Stimulated activated CD4-positive, alpha-beta T cell treated with anti-CD3 and anti-CD28 coated beads, TNF-alpha, amount 100 ng/mL, for 4 hours (primary cell): ENCODE measurements at places on chromosomes 3 and 15.

DNA sequence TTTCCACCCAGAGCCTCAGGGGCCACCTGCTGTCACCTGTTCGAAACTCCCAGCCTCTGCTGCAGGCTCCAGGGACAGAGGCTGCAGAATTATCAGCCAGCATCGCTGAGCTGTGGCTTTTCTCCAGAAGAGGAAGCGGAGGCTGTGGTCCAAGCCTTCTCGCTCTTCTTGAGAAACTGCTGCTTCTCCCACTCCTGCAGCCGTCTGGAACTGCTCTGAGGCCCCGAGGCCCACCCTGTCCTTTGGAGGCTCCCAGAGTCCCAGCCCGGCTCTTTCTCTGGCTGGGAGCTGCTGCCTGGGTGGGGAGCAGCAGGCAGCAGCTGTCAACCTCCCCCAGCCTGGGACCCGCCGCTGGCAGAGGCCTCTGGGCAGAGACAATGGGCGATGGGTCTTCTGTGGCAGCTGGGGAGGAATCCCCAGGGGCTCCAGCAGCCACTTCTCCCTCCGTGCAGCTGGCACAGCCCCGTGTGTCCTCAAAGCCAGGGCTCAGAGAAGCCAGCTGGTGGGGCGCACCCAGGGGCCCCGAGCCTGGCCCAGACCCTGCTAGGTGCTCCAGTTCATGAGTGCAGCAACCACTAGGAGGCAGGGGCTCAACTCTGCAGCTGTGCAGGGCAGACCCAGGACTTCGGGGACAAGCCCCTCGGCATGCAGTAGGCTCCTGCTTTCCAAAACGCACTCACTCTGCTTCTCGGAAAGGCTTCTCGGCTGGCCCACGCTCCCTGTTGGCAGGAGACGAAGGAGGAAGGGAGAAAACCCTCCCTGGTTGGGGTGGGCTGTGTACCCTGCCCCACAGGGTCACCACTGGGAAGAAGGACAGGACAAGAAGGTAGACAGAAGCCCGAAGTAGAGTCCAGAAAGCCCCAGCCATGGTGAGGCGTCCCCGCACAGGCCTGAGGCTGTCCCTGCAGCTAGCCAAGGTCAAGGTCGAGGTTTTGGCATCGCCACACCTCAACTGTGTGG, 49.9 kb upstream of the FURIN start:
- peak; percentile 17 for DNase-seq

- DNase-seq, result no peak
These were observed 11.4 kb downstream of the LMOD3 start for GRCh38 chr3:69110941-69111546.

DNA sequence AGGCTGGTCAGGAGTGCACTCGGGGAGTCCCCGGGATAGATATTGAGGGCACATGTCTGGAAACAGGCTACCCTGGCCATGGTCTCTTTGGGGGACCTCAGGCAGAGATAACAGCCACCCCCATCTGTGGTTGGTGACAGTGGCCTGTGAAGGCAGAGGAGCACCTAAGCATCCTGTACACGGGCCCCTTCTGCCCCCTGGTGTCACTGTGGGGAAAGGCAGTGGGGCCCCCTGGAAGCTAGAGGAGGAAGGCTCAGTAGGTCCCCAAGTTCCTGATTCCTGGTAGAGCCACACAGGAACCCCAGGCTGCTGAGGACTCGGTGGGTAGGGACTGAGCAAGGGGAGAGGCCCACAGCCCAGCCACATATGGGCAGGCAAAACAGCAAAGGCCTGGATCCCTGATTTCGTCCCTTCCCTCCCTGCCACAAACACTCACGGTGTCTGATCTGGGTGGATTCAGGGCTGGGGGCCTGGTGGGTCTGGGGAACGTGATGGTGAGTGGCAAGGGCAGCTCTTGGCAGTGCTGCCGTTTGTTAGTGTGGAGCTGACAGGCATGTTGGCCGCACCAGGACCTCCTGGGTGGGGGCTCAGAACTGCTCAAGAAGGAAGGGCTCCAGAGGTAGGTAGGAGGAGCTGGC, 14.1 kb upstream of the CXCR6 start:
- peak; percentile 44 for DNase-seq

DNA sequence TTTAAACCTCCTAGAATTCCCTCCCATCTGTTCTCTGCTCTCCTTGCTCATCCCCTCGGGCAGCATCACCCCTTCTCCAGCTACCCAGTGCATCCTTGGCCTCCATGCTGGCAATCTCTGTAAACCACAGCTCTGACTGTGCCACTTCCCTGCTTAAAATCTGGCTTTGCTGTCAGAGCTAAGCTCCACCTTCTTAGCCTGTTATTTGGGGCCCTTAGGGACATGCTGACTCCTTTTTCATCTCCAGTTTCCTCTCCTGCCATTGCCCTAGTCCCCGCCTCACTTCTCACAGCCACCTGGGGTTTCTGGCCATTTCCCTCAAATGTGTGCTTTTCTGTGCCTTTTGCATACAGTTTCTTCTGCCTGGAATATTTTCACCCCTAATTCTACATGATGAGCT, 5.7 kb downstream of the SLC6A20 start:
- no peak for DNase-seq

DNA sequence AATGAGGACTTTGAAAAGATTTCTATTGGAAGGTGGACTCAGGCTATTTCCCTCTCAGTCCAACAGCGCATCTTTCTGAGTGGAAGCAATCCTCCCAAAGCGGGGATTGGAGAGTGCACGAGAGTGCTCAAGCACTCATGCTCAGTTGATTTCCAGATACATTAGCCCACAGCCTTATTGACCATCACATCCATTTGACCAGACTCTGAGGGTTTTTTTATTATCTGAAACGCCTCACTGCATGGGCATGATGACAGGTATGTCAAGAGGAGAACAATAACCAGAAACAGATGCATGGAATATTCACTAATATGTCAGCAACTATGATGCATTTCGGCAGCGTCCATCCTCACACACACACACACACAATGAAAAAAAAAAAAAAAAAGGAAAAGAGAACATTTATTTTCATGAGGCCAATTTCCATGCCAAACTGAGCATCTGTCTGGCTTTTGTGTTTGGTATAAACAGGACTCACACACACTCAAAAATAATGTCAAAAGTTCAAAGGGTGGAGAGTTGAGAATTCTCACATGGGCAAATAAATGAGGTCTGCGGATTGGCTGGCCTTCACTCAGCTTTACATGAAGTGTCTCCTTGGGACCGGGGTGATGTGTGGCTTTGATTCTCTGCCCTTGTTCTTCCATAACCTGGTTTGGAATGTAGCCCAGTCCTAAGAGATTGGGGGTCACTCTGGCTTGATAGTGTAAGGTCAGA, 371.6 kb downstream of the MCTP2 start:
- DNase-seq, result no peak

GRCh38 chr3:177463863-177464262, 266.6 kb upstream of the TBL1XR1 start:
- DNase-seq, result no peak

DNA sequence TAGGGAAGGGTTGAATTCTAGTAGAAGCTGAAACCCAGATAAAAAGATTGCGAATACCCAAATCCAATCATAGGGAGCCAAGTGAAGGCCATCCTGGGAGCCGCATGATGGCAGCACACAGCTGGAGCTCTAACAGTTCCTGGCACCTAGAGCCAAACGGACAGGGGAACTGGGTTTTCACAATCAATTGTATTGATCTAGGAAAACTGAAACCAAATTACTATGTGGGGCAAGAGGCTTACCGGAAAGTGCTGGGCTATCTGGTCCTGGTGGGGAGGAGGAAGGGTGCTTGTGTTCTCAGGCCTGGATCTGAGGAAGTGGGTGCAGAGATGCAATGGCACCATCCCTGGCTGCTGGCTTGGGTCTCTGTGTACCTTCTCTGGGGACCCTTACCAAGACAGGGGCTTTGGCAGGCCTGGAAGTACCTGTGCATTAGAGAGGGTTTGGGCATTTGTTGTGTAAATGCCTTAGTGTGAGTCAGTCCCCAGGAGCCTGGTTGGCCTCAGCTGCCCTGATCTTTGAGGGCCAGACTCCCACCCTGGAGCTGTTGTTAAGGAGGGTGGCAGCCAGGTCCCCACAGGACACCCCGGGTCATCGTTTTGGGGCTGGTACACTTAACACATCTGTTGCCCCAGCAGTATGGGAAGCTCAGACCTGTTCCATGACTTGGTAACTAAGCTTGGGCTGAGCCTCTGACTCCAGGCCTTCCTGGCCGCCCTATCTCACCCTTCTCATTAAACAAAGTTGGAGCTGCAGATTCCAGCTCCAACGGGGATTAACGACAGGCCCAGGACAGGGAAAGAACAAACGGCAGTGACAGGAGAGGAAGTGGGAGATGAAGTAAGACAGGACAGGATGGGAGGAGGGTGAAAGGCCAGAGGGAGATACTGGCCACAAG, 8.9 kb upstream of the FURIN start:
- DNase-seq, result no peak

DNA sequence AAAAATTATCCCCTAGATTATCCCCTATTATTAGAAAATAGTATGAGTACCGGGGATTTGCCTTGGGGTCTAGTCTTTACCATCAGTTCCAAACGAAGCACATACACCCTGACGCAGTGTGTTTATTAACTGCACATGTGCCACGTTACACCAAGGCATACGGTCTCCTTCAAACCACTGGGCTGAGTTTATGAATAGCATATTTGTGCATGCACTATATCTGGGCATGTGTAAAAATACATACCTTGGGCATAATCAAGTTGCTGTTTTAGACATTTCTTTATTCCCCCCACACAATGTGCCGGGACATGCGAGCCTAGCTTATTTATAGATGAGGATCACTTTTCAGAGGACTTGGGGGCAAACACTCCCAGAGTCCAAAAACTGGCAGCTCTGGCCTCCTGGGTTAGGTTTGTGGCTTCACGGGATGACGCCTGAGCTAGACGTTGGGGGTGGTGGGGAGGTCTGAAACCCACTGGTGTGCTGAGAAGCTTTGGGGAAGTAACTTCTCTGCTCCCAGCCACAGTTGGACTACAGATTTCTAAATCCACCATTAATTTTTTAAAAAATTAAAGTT, 16.2 kb downstream of the IGDCC4 start:
- DNase-seq, result no peak

- DNase-seq, result no peak
These were observed 173.5 kb downstream of the TNIK start for GRCh38 chr3:171286580-171287249.

DNA sequence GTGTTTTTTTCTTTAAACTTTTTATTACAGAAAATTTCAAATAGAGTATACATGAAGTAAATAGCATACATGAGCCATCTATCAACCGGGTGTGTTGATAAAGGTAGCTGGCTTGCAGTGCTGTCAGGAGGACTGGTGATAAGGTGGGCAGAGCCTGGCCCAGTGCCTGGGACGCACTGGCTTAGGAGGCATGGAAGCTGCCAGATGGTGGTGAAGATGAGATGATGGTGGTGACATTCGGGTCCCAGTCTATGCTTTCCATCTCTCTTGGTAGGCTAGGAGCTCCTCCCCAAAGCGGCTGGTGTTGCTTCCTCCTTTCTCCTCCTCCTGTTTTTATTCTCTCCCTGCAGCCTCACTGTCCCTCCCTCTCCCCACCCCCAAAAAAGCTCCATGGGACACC, 101.7 kb downstream of the ADCY5 start:
- no peak for DNase-seq

GRCh38 chr15:49110158-49110944, 45.0 kb downstream of the COPS2 start:
- no peak for DNase-seq

DNA sequence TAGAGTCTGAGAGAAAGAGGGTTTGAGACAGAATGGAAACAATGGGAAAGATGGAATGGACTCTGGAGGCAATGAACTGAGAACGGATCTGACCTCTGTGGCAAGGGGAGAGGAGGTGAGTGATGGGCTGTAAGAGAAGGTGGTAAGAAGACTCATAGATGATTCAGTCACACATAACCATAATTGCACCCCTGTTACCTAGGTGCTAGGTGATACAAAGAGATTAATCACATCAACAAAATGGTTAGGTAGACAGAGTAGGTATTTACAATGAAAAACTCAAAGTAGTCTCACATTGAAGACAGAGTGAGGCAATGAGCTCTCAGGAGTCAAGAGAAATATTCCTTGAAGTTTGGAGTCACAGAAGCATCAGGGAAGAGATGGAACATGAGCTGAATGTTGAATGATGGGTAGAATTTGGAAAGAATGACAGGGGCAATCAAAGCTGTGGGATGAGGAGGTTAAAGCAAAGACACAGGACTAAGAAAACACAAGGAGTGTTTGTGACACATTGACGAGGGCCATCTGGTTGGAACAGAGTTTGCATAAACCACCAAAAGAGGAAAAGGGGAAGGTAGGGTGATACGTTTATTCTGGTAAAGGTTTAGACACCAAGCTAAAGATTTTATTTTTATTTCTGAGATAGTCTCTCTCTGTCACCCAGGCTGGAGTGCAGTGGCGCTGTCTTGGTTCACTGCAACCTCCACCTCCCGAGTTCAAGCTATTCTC, 32.7 kb downstream of the MME start:
- no peak for DNase-seq

DNA sequence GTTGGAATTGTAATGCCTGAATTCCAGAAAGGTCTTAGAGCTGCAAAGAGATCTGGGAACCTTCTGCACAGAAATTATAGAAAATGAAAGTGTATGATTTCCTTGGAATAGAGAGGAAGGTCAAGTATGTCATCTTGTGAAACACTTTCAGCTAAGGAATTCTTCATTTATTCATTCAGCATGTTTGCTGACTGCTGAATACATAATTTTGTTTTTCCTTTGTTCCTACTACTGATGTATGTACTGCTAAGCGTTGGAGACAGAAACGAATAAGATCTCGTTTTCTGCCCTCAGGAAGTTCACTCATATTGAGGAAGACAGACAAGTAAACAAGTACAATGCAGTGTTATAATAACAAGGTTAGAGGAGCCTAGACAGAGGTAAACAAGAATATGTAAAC, 14.3 kb upstream of the IL20RB start:
- DNase-seq, result no peak

DNA sequence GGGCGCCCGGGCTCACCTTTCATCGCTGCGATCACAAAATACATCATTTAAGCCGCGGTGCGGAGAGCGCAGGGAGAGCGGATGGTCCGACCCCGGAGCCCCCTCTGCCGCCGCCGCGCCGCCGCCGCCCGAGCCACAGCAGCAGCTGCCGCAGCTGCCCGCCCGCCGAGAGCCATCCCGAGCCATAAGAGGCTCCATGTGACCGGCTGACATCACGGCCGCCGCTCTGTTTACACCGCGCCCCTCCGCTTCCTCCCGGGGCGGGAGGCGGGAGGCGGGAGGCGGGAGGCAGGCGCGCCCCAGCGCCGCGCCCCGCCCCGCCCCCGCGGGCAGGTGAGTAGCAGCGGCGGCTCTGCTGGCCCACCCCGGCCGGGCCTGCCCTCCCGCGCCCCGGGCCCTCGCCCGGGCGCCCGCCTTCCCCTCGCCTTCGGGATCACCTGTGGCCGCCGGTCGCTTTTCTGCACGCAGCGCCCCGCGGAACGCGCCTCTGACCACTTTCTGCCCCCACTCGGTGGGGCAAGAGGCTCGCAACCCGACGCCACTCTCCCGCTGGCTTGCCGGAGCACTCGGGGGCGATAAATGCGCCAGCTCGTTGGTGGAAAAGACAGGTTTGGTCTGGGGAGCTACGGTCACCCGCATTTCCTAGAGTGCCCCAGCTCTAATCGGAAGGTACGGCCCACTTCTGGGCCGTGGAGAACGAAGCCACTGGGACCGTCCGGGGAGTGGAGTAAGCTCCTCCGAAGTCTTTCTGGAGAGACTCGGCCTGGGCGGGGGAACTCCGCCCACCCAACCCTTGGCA, 113.6 kb upstream of the ICE2 start:
- DNase-seq, result peak; percentile 67

GRCh38 chr3:140319739-140320138, 358.1 kb upstream of the TRIM42 start:
- no peak for DNase-seq
